ENCODE measurements at places on chromosomes 4 and X.

DNA sequence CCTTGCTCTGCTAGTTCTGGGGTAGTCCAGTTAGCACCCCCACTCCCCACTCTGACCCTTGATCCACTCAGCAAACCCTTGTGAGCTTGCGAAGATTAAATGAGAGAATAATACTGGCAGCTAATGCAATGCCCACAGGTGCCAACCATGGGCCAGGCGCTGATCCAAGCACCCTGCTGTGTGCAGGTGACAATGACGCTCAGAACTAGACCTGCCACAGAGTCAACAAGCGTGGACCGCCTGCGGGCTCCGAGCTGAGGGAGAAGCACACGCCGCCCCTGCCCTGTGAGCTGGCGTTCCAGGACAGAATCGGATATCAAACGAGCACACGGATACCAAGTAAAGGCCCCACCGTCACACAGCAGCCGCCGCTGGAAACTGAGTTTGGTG lies 129.2 kb downstream of the FAM53A start:
- DNase-seq = no peak

GRCh38 chrX:16934185-16934584 lies 12.3 kb upstream of the REPS2 start:
- no peak for DNase-seq

GRCh38 chrX:87621697-87622096 lies 104.1 kb downstream of the KLHL4 start:
- no peak for DNase-seq

- no peak for DNase-seq
Measured at GRCh38 chr4:40185830-40186664, 10.8 kb upstream of the RHOH start.

GRCh38 chr4:147820975-147821374 lies 89.1 kb downstream of the ARHGAP10 start:
- no peak for DNase-seq

Data from activated naive CD4-positive, alpha-beta T cell treated with anti-CD3 and anti-CD28 coated beads, Interleukin-2, amount 50 U/mL, for 72 hours (primary cell).